NCI-H2227 treated with DMSO at 0.1 percent for 48 hours (cell line): ENCODE measurements at places on chromosomes 11 and 22.
A peak's percentile ranks its signal among the peaks of the same experiment; 100 is the strongest.

DNA sequence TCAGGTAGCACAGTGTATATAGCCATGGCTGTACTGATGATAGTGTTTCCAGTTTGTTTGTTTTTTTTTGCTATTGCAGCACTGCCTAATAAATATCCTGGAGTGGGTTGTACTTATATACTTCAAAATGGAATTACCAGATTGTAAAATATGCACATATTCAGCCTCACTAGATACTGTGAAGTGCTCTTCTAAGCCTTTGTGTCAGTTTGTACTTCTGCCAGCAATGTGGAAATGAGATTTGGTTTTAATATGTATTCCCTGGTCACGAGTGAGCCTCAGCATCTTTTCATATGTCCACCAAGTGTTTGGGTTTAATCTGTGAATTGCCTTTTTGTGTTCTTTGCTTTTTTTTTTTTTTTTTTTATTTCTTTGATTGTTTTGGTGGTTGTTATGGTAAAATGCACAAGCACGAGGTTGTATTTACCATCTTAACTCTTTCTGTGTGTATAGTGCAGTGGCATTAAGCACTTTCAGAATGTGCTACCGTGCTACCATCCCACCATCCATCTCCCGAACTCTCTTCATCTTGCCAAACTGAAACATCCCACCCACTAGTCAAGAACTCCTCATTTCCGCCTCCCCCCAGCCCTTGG lies 34.9 kb downstream of the ST3GAL4 start:
- no peak for DNase-seq

DNA sequence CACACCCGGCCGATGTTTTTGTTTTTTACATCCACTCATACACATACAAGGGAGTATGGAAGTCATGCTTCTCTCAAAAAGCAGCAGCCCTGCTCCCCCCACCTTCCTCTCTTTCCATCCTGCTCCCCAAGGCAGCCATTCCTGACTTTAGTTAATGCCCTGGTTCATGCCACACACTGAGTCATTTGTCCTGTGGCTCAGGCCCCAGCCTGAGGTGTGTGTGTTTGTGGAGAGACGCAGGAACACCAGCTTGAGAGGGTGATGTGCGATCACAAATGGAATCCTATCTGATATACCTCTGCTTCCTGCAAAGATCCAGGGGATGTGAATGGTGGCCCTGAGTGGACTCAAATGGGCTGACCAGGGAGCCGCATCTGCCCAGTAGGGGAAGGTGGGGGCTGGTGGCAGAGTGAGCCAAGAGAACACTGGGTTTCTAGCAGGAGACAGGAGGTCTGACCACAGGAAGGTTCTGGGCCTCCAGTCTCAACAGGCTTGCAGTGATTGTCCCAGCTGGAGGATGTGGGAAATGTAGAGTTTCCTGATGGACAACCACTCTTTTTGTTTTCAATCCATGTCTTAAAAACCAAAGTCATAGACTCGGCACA lies 86.7 kb downstream of the OSBP2 start:
- no peak for DNase-seq

DNA sequence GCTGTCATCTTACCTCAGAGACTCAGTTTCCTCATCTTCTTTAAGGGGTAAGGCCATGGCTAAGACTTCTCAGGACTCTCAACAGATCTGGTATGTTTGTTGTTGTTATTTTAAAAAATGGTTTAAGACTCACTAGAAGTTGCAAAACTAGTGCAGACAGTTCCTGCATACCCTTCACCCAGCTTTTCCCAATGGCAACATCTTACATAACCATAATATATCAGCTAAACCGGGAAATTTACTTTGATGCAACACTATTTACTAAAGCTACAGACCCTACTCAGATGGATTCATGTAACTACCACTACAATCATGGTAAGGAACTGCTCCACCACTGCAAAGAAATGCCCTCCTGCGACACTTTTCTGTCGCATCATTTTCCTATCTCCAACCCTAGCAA lies 20.4 kb downstream of the LGR4 start:
- DNase-seq = peak; percentile 45

DNA sequence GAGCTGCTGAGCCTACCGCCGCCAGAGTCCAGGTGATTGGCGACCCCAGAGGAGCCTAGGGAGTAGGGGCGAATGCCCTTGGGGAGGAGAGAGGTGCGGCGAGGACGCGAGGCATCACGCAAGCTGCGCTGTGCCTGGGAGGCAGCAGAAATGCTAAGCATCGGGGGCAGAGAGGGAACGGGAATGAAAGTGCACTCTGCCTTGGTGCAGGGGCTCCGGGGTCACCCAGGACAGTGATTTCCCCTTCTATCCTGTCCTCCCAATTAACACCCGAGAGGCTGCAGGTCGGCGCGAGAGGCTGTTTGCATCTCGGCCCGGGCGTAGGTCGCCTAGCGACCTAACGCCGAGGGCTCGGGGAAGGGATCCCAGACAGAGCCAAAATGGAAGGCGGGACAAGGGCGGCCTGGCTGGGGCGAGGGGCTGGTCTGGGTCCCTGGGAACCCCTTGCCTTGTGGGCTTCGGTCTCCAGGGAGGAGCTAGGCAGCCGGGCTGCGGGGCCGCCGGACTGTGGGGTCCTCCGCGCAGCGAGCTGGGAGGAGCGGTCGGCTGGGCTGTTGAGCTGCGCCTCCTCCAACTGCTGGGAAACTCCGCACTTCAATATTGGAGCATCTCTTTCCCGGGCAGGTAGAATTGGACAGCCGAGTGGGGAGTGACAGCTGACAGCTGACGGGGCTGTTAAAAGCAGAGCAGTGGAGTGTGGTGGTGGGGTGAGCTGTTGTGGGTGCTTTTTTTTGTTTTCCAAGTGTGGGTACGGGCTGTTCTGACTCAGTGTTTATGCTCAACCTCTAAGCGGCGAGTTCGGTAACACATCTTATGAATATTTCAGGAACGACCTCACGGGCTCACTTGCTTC lies 657 bp downstream of the ELMOD1 start:
- DNase-seq = no peak

GRCh38 chr11:86214710-86215109 lies 29.8 kb upstream of the EED start:
- no peak for DNase-seq

GRCh38 chr11:2777386-2777785 lies 77.6 kb upstream of the KCNQ1OT1 start:
- no peak for DNase-seq

DNA sequence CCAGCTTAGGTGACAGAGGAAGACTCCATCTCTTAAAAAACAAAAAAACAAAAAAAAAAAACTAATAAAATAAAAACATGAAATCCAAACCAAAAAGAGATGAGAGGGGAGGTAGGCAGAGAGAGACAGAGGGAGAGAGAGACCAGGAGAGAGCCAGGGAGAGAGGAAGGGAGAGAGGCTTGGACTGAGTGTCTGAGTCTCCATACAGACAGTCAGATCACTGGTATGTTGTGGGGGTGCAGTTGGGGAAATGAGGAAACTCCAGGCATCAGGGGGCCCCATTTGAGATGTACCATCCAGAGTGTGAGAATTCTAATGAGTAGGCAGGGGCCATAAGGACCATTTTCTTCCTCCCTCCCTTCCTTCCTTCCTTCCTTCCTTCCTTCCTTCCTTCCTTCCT lies 53.1 kb upstream of the SEPTIN5 start:
- DNase-seq = no peak

GRCh38 chr11:2102132-2102882 lies 36.9 kb downstream of the IGF2 start:
- DNase-seq = no peak

DNA sequence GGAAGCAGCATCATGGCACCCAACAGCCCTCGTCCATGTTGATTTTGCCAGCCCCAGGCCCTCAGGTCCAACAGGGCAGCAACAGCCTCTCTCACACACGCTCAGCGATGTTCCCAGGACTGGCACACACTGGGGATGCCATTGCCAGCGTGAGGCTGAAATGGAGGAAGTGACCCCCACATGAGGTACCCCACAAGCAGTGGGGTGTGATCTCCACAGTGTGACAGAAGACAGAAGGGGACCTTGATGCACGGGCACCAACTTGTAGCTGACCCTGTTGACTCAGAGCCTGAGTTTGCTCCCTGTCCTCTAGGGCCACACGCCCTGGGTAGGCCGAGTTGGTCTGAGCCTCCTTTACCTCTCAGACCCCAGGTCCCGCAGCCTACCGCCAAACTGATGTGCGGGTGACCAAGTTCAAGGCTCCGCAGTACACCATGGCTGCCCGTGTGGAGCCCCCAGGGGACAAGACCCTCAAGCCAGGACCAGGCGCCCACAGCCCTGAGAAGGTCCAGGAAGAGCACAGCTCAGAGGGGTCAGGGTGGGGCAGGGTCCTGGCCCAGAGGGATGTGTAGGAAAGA lies 6.2 kb downstream of the SCGB1C1 start:
- no peak for DNase-seq

- no peak for DNase-seq
These were observed 1.8 kb upstream of the RASD2 start for GRCh38 chr22:35538801-35539321.

DNA sequence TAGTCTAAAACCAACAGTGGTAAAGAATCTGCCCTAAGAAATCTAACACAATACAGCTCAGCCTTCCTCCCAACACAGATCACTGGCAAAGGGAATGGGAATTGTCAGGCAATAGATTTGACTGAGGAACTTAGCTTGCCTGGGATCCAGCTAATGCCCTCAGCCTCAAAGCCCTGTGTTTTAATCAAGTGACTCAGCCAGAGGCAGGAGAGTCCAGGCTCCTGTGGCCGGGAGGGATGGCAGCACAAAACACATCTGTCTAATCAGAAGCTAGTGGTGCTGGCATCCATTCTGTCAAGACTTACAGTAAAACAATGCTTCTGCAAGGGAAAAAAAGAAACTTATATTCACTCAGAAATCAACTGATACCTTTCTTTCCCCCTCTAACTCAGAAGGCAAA lies 5.6 kb downstream of the SYTL2 start:
- DNase-seq = no peak

DNA sequence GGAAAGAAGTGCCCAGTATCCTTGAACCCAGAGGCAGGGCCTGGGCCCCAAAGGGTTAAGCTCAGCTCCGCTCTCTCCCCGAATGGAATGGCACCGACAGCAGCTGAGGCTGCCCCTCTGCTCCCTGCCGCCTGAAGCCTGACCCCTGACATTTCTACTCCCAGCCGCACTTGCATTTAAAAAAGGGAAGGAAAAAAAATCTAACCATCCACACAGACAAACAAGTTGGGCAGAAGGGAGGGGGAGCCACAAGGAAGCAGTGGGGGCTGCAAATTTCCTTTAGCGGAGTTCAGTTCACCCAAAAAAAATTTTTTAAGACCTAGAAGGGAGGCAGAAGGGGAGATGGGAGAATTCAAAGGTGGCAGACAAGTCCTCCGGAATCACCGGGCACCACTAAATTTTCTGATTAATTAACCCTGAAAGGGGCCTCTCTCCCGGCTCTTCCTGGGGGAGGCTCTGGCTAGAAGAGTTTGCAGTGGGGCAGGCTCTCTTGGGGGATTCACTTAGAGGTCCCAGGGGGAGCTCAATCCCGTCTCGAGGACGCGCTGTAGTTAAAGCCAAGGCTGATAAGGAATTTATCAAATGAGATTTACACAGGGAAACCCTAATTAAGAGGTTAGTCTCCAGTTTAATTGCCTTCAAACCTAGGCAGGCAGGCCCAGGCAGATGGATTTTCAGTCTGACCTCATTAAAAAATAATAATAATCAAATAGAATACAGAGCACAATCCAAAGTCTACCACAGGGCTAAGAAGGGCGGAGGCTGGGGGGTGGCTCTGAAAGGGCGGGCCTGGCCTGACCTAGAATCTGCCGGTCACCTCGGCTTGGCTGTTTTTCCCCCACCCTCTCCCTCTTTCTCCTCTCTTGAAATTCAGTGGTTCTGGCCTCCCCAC lies 25.6 kb downstream of the MN1 start:
- DNase-seq = no peak

DNA sequence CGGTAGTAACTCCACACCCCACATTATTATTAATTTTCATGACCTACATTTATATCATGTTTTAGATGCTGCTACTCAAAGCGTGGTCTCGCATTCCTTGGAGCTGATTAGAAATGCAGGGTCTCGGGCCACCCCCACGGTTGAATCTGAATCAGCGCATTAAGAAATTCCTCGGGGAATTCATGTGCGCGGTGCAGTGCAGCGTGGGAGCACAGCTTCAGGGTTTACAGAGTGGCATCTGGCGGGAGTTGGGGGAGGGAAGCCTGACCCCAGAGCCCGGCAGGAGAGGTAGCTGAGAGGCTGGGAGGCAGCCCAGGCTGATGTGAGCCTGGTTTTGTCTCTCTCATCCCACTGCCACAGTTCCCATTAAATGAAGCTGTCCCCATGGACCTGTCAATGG lies 48.1 kb upstream of the DAGLA start:
- DNase-seq = no peak

DNA sequence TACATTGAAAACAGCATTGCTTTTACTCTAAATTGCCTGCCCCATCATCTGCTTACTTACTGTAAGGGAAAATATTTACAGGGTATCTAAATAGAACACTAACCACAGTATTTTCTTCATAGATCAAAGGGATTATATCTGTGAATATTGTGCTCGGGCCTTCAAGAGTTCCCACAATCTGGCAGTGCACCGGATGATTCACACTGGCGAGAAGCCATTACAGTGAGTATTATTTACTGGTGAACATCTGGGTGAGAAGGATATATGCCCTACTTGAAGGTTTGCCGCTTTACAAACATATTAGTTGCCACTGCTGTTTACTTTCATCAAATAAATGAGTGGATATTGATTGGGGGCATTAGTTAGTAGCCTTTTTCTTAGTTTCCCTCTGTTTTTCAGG lies 5.9 kb upstream of the CNTF start:
- no peak for DNase-seq

DNA sequence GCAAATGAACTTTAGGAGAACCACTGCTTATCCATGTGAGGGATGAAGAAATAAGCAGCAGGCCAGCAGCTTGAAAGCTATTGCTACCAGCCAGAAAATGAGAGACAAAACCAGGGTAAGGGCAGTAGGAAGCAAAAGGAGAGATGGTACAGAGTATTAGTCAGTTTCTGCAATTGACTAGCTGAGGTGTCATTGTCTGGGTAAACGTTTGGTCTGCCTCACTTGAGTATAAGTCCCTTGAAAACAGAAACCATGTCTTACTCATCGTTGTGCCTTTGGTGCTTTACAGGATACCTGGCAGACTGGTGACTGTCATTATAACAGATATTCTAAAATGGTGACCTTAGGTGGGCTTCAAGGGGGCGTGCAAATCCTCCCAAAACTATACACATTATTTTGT lies 63.9 kb upstream of the USP47 start:
- DNase-seq = no peak

DNA sequence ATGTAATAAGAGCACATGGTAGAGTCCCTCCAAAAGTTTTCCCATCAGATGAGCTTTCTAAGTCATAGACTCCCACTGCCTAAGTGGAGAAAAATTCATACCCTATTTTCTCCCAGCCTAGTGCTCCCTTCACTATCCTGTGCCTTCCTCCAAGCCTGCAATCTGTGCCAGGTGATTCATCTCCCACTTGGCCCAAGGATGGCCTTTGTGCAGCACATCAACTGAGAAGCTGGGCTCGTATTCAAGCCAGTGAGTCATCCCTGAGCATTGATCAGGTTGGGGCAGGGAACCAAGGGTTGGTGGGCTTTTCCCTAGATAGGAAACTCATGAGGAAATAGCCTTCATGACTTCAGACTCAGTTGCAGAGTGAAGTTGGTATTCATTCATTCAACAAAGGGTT lies 64.6 kb downstream of the PANX1 start:
- no peak for DNase-seq

GRCh38 chr11:10410844-10411200 lies 44.2 kb upstream of the AMPD3 start:
- DNase-seq = no peak
